Astrocyte (in vitro differentiated cells and primary cell): ENCODE measurements at places on chromosomes 1 and 21.

DNA sequence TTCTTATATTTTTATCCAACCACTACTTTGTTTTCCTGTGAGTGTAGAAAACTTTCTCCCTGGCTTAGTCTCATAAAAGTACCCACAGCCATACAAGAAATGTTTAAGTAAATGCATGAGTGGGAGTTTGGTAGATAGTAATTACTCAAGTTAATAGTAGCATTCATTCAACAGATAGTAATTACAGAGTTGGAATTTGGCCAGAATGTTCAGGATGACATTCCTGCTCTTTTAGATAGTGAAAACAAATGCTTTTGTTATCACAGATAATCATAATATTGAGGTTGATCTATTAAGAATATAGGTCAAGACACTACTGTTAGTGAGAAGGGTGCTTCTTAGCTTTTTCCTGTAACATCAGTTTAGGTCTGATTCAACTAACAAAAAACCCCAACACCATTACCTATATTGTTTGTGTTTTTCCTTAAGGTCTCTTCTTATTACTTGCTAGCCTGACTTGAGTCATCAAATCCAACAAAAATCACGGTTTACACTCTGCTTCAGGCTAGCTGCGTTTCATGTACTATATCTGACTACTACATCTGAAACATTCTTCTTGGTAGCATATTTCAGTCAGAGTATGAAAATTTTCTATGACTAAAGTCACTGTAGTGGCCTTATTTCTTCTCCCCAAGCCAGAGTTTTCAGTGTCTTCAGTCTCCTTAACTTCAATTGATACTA lies 163.7 kb downstream of the HS2ST1 start:
- no peak for DNase-seq

DNA sequence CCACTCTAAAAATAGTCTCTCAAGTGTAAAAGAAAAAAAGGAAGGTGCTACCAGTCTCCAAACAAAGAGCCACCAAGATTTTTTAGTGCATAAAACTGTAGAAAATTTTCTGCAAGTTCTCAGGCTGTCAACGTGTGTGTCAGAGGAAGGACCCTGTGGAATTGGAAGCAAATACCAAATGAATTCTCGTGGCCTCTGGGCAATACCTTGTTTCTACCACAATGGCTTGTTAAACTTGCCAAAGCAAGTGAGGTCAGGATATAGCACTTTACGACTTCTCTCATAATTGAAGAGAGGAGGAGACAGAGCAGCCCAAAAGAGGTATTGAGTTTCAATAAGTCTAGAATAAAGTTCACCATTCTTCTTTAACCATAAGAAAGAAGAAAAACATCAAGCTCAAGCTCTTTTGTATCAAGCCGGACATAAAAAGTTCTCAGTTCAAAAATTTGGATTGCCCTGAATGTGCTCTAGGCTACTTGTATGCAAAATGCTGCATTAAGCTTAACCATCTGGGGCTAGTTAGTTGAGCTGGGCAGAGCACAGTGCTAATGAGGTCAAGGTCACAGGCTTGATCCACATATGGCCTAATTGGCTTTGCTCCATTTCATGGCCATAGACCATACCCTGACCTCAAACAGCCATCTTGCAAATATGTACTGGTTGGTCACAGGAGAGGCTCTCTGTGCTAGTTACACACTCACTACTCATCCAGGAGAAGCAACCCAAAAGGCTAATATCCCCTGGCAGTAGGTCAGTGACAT lies 60.5 kb downstream of the TBX15 start:
- DNase-seq = no peak

DNA sequence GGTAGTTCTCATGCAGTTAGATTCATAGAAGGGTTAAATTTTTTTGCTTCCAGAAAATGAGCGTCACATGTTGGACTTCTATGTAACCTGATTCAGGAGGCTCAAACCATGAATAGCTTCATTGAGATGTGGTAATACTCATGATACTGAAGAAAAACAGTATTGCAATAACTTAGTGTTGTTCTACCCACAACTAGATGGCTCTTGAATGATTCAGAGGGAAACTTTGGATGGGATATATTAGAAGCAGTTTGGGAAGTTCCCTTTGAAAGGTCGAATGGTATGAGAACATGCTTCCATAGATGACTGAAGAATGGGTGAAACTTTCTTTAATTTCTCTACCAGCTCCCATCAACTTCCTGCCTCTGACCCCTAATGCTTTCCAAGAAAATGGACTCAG lies 211.7 kb upstream of the PTGFR start:
- peak; percentile 99 for DNase-seq

DNA sequence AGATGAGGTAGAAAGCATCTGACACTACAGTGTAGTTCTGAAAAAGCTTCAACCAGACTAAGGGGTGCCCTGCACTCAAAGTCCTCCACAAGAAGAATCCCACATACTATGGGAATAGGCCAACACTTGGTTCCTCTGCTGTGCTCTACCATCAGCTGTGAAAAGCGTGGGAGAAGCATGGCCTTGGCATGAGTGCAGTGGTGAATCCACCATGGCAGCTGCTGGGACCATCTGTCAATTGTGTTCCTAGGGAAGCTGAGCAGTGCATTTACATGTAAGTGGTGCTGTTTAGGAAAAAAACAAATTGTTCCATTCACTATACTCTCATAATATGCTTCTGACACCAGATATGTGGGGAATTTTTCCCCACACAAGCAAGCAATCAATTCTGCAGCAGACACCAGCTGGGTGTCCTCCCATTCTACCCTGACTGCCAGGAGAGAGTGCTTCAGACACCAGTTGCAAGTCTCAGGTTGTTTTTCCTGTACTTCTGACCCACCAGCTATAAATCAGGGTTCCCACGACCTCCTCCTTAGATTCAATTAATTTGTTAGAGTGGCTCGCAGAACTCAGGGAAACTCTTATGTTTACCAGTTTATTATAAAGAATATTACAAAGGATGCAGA lies 230.8 kb upstream of the CHRM3 start:
- DNase-seq = no peak

DNA sequence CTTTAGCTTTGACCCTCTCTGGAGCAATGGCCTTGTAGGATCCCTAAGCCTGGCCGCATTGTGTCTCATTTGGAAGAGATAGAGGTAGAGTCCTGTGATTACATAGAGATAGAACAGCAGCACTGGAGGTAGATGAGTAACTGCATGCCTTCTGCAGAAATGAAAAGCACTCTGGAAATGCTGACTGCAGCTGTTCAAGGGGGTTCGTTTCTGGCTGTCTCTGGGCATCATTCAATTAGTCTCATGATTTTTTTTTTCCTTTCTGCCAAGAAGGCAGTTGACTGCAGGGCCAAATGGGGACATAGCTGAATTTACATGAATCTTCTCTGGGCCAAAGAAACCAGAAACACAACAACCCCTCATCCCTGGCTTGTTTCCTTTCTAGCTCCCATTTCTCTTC lies 28.1 kb upstream of the SNX27 start:
- no peak for DNase-seq

GRCh38 chr1:176531921-176532897 lies 69.2 kb downstream of the PAPPA2 start:
- no peak for DNase-seq

DNA sequence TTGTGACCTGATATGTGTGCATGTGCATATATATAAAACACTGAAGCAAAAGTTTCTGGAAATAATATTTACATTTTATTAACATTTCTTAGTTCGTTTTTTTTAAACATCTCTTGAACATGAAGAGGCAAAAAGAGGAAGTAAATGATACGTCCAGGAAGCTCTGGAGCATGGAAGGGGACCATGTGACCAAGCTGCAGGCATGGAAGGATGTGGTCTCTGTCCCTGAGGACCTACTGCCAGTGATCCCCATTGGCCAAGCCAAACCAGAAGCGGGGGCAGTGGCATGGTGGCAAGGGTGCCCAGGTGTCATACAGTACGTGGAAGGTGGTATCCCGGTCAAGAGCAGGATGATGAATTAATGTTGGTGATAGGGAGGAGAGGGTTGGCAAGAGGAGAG lies 268.3 kb upstream of the PROX1 start:
- DNase-seq = no peak

GRCh38 chr1:160398823-160399222 lies 1.5 kb upstream of the VANGL2 start:
- DNase-seq = no peak

DNA sequence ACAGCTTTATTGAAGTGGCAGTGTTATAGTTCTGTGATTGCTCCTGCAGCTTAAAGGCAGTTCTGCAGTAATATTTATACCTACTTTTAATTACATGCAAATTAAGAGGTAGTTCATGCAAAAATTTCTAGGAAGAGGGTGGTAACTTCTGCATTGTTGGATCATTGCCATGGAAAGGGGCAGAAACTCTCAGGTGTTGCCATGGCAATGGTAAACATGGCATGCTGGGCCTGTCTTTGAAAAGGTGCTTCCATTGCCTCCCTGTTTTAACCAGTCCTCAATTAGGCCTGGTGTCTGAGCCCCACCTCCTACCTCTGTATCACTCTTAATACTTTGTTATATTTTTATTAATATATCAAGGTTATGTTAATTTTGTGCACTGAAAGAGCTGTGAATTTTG lies 104.7 kb downstream of the DISC1 start:
- no peak for DNase-seq

DNA sequence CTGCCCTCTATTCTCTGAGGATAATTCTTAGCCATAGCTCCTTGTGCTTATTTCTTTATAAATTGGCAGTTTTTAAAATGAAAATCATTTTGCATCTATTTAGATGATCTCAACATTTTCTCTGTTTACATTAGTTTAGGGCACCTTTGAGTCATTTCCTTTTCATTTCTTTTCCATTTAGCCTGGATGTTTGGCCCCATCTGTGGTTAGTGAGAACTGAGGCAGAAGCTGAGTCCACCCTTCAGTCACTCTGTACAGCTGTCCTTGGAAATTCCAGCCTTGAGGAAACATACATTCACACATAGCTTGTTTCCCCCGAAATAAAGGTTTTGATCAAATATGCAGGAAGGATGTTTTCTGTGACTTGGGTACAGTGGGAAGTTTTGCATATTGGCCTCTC lies 123.7 kb downstream of the NTNG1 start:
- DNase-seq = peak; percentile 48

DNA sequence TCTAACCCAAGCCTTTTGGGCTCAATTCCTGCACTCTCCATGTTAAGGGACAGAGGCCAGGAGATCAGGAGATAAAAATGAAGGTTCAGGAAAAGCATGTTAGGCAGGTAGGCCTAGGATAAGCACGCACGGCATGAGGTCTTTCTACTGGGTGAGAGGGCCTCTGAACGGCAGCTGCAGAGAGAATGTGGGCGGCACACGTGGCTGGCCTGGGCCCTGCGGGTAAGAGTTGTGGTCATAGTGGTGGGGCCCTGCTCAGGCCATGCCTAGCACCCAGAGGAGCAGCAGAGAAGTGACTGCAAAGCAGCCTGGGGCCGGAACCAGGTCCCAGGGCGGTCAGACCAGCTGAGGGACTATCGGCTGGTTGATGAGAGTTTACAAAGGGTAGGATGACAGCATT lies 7.5 kb upstream of the FOXO6 start:
- DNase-seq = peak; percentile 64

GRCh38 chr1:97378596-97378995 lies 542.2 kb downstream of the DPYD start:
- no peak for DNase-seq

GRCh38 chr1:2962946-2963345 lies 58.3 kb upstream of the ACTRT2 start:
- no peak for DNase-seq

DNA sequence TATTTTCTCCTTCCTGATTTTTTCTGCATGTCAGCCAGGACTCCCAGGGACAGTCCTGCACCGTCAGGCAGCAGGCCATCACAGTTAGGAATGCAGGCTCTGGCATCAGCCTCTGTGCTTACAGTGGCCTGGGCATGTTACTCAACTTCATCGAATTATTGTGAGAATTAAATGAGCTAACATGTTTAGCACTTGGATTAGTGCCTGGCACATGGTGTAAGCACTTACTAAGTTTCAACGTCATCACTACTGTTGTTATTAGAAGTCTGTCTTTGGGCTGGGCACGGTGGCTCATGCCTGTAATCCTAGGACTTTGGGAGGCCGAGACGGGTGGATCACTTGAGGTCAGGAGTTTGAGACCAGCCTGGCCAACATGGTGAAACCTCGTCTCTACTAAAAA lies 45.1 kb downstream of the SCCPDH start:
- peak; percentile 78 for DNase-seq

- DNase-seq = no peak
These were observed 95.6 kb downstream of the CENPF start for GRCh38 chr1:214698559-214698958.

GRCh38 chr1:18927654-18928272 lies 25.4 kb upstream of the ALDH4A1 start:
- peak; percentile 79 for DNase-seq

- no peak for DNase-seq
These were observed 64.9 kb downstream of the PTGS2 start for GRCh38 chr1:186615332-186615731.

DNA sequence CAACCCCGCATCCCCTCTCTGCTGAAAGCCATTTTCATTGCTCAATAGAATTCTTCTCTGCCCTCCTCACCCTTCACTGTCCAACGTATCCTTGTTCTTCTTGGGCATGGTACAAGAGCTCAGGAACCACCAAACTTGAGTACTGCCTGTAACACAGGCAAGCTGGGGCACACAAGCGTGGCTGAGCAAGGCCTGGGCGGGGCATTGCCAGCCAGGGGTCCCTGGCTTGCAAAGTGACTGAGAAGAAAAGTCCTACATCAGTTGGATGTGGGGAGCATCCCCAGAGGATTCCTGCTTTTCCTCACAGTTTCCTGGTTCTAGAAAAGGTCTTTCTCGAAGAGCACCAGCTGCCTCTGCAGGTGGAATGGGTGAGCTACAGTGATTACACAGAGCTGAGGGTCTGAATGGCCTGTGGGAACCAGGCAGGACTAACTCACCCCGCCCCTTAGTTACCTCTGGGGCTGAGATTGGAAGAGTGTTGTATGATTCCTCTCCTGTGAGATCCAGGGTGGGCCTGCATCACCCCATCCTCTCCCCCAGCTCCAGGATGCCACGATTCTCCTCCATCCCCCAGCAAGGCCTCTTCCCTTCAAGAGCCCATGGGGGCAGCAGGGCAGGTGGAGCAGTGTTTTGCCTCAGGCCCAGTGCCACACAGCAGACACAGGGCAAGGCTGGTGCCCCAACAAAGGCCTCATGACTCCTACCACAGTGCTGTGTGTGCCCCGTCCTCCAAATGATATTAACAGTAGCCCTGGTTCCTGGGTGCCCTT lies 121.9 kb downstream of the MATN1 start:
- no peak for DNase-seq

GRCh38 chr1:56574794-56575193 lies 4.6 kb downstream of the PLPP3 start:
- DNase-seq = no peak

- DNase-seq = no peak
These were observed 355.1 kb upstream of the ZRANB2 start for GRCh38 chr1:71435951-71436350.

- DNase-seq = no peak
These were observed 37.8 kb upstream of the NEK2 start for GRCh38 chr1:211713231-211713630.

GRCh38 chr1:91752324-91752723 lies 133.6 kb downstream of the TGFBR3 start:
- no peak for DNase-seq
